ENCODE measurements at places on chromosomes 16 and 17.

- no peak for DNase-seq
These were observed 1.8 kb downstream of the CDH15 start for GRCh38 chr16:89173174-89173921.

DNA sequence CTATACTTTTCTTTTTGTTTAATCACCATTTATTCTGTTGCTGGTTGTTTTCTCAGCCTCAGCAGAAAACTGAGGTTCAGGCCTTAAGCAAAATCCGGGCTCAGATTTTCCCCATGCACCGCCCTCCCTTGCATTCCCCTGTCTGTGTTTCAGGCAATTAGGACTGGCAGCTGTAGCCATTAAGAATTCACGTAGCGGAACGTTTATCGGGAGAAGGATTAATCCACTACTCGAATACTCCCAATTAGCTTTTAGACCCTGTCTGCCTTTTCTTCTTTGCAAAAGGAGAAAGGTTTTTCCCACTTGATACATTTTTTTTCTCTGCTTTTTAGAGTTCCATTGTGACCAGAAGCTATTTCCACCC lies 173.1 kb downstream of the RPTOR start:
- DNase-seq: no peak

GRCh38 chr17:77692571-77693161 lies 265.8 kb upstream of the TNRC6C start:
- DNase-seq: peak; percentile 15

GRCh38 chr17:5788266-5788900 lies 204.1 kb upstream of the NLRP1 start:
- no peak for DNase-seq

- no peak for DNase-seq
These were observed at the start of gene MT1A for GRCh38 chr16:56637814-56638750. MT1A (plus strand) TSS chr16:56638666; CDS start chr16:56638739, 73 bp downstream.
